Inflammatory macrophage (primary cell): ENCODE measurements at places on chromosomes 13 and 19.

- no peak for DNase-seq
These were observed 114.9 kb downstream of the ESD start for GRCh38 chr13:46682015-46682414.

DNA sequence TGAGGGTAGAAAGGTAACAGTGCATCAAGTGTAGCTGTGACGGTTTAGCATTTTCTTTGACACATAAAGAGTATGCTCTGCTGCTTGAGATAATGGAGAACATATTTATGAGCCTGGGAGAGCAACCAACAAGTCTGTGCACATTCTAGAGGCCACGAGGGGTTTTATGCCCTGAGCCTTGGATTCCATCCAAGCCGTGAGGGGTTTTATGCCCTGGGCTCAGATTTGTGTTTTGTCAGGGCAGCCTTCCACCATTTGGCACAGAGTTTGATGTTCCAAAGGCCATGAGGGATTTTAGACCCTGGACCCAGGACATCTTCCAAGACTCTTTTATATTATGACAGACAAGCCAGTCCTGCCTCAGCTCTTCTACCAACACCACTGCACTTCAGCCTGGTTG is 106.4 kb downstream of the ZNF486 start:
- DNase-seq, result no peak

DNA sequence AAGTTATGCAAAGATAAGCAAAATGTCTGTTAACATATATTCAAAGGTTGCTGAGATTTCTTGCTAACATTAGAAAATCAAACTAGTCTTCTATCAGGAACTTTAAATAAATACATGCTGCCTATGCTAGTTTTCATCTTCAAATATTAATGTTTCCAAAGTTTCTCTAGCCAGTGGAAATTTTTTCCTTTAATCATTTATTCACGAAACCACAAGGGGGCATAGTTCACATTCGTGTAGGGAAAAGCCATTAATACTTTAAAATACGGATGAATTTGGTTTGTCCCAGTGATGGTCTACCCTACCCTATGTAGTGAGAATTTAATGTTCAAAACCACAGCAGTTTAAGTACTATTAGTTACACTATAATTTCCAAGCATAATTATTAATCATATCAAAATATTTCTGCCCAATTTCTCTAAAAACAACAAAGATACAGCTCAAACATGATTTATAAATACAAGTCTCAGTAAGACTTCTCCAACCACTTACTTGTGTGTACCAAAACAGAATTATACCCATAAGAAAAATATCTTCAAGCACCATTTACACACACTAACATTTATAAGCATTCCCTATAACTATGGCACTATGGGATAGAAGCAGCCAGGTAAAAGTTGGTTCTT is 16.2 kb downstream of the NUFIP1 start:
- peak; percentile 7 for DNase-seq

GRCh38 chr13:42929886-42930535 is 62.0 kb downstream of the EPSTI1 start:
- DNase-seq, result no peak

DNA sequence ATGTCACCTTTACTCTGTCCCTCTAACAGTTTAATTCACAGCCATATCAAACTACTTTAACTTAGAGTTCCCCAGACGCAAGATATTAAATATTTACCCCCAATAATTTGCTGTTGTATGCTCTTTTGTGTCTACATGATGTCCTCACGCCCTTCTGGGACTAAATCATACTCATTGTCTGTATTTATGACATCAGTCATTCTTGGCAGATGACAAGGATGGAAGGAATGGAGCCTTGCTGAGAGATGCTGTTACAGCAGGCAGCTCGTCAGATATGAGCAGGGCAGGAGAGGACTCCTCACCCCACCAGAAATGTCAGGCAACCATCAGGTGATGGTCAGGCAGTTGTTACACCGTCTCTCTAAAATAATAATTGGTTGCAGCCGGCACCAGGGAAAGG is 41.8 kb downstream of the CARD8 start:
- no peak for DNase-seq

GRCh38 chr13:27919659-27919933 is 204 bp upstream of the PDX1 start:
- DNase-seq, result no peak

- no peak for DNase-seq
These were observed at the start of gene KLK12 for GRCh38 chr19:51034704-51035103. Gene KLK12 (minus strand): TSS chr19:51035002. CDS start chr19:51034621, 381 bp downstream.

DNA sequence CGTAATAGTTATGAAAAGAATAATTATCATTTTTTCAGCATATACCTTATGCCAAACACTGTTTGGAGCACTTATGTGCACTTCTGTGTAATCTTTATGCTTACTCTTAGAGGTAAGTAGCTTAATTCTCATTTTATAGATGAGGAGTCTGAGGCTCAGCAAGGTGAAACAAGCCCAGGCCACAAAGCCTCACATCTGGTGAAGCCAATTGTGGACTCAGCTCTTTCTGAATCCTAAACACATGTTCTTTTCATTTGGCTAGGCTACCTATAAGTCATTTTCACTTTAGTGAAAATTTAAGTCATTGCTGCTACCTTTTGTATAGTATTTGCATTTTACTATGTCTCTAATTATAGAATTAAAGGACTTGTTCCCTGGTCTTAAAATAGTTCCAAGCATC is 84.0 kb downstream of the CYSLTR2 start:
- DNase-seq, result no peak

- no peak for DNase-seq
These were observed 72.9 kb downstream of the FGF14 start for GRCh38 chr13:102328909-102329308.

DNA sequence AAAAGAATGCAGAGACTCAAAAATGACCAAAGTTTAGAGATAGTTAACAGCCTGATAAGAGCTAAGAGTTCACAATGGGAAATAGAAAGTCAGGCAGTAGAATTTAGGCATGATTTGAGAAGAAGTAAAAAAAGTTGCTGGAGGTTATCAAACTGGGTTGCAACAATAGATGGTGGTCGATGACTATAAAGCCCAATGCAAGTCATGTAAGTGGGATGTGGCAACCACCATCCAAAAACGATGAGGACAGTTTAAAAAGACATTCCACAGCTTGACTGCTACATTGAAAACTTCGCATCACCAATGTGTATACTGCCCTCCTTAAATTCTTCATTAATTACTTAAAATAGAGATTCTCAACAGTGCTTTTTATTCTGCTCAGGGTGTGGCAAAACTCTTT is 19.7 kb downstream of the ELF1 start:
- DNase-seq, result no peak
